Glomerular endothelial cell (primary cell): ENCODE measurements at places on chromosomes 7 and 10. TPM values are rescaled to one million over a fixed set of nuclear protein-coding genes. Genes with fewer than 3 reads are reported as not detected.
A peak's percentile ranks its signal among the peaks of the same experiment; 100 is the strongest.

- DNase-seq = no peak
Observed at GRCh38 chr7:18499407-18500177, 4.0 kb downstream of the HDAC9 start.

GRCh38 chr10:48491392-48492139 lies 113.3 kb downstream of the ARHGAP22 start:
- no peak for DNase-seq

DNA sequence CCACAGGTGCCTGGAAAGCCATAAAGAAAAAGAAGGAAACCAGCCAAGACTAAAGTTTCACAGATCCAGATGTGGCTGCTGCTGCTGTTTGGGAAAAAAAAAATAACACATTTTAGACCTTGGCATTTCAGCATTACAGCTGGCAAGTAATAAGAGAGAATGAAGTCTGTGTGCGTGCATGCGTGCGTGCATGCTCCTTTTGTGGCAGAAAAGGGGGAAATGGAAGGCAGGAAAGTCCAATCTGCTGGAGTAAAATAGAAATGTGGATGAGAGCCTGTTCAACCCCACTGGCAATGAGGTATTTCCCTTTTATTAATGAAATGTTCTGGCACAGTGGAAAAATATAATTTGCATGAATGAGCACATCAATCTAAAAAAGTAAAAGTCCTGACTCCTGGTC lies 137.0 kb upstream of the SEMA3A start:
- no peak for DNase-seq

GRCh38 chr7:80830584-80831285 lies 88.1 kb downstream of the SEMA3C start:
- DNase-seq = no peak

DNA sequence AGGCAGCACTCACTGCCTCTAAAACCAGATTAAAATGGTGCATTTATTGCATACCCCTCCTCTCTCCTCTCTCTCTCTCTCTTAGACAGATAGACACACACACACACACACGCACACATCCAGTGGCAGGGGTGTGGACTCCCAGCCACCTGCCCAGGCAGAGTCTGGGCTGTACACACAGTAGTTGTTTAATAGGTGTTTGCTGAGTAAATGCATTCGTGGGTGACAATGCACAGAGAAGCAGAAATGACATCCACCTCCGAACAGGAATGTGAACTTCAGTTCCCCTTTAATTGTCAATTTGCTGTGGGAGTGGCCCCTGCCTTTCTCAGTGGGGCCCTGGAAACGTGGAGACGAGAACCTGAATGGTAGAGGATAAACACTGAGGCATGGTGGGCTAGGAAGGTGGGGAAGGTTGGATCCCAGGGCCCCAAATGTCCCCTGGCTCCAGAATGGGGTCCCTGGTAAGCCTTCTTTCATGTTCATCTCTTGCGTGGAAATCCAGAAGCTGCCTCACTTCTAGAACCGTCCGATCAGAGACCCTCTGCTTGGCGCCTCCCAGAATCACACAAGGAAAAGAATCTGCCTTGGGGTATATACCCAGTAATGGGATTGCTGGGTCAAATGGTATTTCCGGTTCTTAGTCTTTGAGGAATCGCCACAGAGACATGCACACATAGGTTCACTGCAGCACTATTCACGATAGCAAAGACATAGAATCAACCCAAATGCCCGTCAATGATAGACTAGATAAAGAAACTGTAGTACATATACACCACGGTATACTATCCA lies 58.5 kb upstream of the ECHDC3 start:
- no peak for DNase-seq

GRCh38 chr7:157854066-157854891 lies 517.5 kb downstream of the DNAJB6 start:
- DNase-seq = no peak

GRCh38 chr7:76346097-76346496 lies 12.7 kb downstream of the YWHAG start:
- no peak for DNase-seq

DNA sequence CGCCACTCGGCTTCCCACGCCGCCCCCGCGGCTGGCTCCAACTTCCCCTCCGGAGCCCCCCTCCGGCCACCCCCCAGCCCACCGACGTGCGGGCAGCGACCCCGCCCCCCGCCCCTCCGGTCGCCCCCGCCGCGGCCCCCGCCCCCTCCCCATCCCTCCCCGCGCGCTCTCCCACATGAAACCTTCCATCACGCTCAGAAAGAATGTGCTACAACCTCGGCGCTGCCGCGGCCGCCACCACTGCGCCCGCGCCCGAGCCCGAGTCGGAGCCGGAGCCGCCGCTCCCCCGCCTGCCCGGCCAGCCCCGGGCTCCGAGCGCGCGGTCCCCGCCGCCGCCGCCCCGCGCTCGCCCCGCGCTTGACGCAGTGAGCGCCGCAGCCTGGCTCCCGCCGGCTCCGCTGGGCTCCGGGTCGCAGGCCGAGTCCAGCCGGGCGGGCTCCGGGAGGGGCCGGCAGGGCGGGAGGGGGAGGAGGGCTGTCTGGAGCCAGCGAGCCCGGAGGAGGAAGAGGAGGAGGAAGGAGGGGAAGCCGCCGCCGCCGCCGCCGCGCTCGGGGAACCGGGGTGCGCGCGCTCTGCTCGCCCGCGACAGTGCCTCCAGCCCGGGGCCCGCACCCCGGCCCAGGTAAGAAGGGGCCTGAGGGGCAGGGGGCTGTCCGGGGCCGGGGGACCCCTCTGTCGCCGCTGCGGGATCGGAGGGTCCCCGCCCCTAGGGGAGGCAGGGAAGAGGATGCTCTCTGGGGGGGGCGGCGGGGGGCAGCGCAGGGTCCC lies 4.3 kb upstream of the ELFN1 start:
- no peak for DNase-seq

GRCh38 chr10:91694170-91694794 lies 61.4 kb upstream of the PPP1R3C start:
- DNase-seq = peak; percentile 14

GRCh38 chr7:23700046-23700445 lies 10.0 kb upstream of the STK31 start:
- DNase-seq = no peak

- DNase-seq = no peak
Observed at GRCh38 chr7:43553999-43554398, 28.9 kb upstream of the STK17A start.

DNA sequence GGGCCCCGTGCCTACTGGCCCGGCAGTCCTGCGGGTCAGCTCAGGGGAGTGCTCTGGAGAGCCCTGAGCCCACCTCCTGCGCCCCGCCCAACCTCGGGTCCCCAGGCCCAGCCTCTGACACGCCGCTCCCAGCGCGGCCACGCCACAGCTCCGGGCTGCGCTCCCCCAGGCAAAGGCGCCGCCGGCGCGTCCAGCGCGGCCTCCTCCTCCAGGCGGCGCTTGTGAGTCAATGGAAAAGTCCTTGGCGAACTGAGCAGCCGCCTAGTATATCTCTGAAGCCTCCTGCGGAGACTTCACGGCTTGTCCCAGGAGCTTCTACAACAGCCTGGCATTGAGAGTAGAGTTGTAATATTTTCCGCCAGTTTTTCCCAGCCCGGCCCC lies 29.5 kb upstream of the BMS1 start:
- peak; percentile 33 for DNase-seq

DNA sequence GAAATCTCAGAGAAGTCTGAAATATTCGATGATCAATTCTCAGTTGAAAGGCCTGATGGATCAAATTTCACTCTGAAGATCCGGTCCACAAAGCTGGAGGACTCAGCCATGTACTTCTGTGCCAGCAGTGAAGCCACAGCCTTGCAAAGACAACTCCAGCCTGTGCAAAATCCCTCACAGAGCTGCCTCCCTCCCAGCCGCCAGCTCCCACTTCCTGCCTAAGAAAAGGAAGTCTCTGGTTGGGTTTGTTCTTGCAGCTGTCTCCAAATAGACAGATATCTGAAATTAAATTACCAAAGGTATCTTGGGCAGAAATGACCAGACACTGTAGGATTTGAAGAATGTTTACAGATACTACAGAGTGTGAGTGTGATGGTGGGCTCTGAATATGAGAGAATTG lies 43.4 kb upstream of the PRSS58 start:
- DNase-seq = no peak

- no peak for DNase-seq
Observed at GRCh38 chr10:61478621-61479312, 25.6 kb upstream of the TMEM26 start.

DNA sequence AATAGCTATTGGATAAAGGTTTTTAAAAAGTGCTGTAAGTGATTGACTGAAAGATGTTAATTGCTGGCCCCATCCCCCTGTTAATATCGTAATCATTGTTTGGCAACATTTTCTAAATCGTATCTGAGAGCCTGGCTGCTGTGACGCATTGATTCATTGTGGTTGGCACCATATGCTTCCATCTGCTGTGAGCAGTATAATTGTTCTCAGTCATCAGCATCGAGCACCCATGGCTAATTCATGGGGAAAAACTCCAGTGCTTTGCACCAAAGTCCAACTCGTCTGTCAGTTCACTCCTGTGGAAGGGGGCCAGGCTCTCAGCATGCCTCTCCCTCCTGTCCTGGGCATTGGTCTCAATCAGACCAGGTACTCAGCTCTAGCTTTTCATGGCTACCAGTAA lies 205.2 kb downstream of the STK31 start:
- DNase-seq = no peak

DNA sequence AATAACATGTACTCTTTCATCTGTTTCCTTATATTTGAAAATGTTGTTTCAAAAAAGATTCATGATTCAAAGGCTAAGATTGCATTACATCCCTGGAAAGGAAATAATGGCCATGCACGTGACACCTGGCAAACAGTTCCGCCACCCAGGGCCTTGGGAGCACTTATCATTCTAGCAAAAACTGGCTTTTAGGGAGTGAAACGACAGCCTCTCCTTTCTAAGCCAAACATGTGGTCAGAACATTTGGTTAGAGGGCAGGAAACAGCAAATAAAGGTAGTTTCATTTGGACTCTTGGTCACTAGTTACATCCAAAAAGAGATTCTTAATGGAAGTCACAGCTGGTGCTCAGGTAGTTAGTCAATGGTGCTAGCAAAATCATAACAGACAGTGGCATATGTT lies 83.5 kb downstream of the FAS start:
- DNase-seq = no peak

Gene ZFAND4
- total RNA-seq = 5.6 and 9.2 TPM in 2 replicates
